ENCODE measurements at places on chromosomes 12 and 14. TPM values are rescaled to one million over a fixed set of nuclear protein-coding genes. Genes with fewer than 3 reads are reported as not detected.

GRCh38 chr12:132772606-132773005 is 11.0 kb upstream of the ANKLE2 start:
- DNase-seq: no peak
- no peaks in the 10 kb centered on the region for H3K27me3 ChIP-seq
- no peak overlapping the region for H3K4me3 ChIP-seq
- no peak overlapping the region for H3K27ac ChIP-seq

SIX6 gene
- total RNA-seq: not detected

GRCh38 chr12:75923964-75924666 is 107.5 kb downstream of the PHLDA1 start:
- no peak overlapping the region for H3K4me3 ChIP-seq
- H3K4me1 ChIP-seq: peaks cover 8% of the 10 kb centered on the region
- no peak for DNase-seq
- no peak overlapping the region for H3K27ac ChIP-seq

GRCh38 chr12:26872625-26873024 is 39.6 kb upstream of the ITPR2 start:
- H3K36me3 ChIP-seq: no peaks in the 10 kb centered on the region
- no peak overlapping the region for H3K4me3 ChIP-seq
- no peaks in the 10 kb centered on the region for H3K27me3 ChIP-seq
- DNase-seq: no peak

DNA sequence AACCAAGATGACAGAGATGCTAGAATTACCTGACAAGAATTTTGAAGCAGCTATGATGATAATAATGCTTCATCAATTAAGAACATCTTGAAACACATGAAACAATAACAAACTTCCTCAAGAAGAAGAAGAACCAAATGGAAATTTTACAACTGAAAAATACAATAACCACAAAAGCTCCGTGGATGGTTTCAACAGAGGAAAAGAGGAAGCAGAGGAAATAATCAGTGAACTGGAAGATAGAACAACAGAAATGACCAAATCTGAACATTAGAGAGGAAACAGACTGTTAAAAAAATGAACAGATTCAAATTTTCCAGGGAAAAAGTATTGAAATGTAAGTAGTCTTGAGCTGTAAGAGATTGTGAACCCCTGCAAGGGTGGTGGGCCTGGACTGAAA is 62.8 kb upstream of the SLC35F4 start:
- no peak for DNase-seq
- H3K27ac ChIP-seq: no peak overlapping the region
- H3K4me3 ChIP-seq: no peak overlapping the region
- H3K4me1 ChIP-seq: no peaks in the 10 kb centered on the region

- H3K27me3 ChIP-seq: no peaks in the 10 kb centered on the region
- H3K36me3 ChIP-seq: no peaks in the 10 kb centered on the region
- peak; percentile 59 for DNase-seq
- peak overlapping the region; percentile 71 for H3K27ac ChIP-seq
- peaks cover 10% of the 10 kb centered on the region for H3K4me1 ChIP-seq
These were observed 202.7 kb upstream of the FRMD6 start for GRCh38 chr14:51448831-51449670.

TC2N gene
- 168 TPM for total RNA-seq

DNA sequence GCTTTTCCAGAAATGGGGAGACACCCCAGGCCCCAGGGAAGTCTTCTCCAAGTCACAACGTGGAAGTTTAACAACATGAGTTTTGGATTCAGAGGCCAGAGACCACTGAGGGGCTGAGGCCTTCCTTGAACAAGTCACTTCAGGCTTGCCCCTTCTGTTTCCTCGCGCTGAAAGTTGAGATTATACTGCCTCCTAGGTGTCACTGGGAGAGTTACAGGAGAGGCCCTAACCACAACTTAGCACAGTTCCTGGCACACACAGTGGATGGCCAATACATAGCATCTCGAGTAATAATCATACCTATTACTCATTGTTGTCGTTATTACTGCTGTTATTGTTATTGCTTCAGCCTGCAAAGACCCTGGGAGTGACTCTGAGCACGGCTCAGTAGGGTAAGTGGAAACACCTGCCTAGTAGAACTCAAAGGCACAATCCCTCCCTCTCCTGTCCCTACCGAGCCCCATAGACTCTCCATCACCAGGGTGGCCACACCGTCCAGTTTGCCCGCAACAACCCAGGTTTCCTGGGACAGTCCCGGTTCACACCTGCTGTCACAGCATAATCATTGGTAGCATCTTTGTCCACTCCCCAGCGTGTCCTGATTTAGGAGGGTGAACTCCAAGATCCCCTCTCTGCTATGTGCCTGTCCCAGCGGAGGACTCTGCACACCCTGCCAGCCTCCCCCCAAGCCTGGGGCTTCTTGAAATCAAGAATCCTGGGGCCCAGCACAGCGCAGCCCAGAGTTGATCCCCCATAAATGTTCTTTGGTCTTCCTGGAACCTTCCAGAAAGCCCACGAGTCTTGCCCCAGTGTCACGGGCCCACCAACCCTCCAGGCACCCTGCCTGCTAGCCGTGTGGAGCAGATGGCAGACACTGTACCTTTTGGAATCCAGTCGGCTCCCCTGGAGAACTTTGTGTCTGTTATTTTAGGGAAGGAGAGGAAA is 85.0 kb downstream of the SYNE3 start:
- H3K27me3 ChIP-seq: no peaks in the 10 kb centered on the region
- DNase-seq: peak; percentile 22
- no peaks in the 10 kb centered on the region for H3K36me3 ChIP-seq
- H3K4me1 ChIP-seq: peaks cover 5% of the 10 kb centered on the region

GRCh38 chr14:54908190-54908589 is 5.6 kb upstream of the GCH1 start:
- no peaks in the 10 kb centered on the region for H3K27me3 ChIP-seq
- no peak for DNase-seq
- H3K27ac ChIP-seq: no peak overlapping the region
- no peaks in the 10 kb centered on the region for H3K36me3 ChIP-seq

DNA sequence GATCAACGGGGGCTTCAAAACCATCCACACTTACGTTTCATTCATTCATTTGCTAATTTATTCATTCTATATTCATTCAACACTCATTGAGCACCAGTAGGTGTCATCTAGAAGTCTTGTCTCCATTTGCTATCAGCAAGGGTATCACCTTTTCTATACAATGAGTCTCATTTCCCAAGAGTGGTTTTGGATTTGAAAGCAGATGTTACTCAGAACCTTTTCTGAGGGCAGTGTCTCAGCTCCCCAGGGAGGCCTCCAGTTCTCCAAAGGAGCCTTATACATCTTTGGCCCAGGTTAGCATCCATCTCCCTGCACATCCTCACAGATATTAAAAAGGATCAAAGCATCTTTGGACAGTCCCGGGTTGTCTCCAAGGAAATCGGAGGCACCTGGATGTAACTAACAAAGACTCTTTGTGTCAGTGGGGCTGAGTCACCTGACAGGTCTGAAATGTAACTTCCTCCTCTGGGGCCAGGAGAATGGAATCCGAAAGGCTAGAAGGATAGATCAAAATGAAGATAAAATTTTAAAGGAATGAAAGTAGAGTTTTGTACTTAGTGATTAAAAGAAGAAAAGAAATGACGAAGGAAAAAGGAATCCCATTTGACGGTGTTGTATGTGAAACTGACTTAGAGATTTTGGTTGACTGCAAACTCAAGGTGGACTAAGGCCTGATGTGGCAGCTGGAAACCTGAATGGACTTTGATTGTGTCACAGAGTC is 103.0 kb downstream of the VCPKMT start:
- H3K27me3 ChIP-seq: no peaks in the 10 kb centered on the region
- H3K27ac ChIP-seq: peak overlapping the region; percentile 75
- DNase-seq: peak; percentile 21
- peaks cover 8% of the 10 kb centered on the region for H3K4me1 ChIP-seq
- H3K36me3 ChIP-seq: no peaks in the 10 kb centered on the region

DNA sequence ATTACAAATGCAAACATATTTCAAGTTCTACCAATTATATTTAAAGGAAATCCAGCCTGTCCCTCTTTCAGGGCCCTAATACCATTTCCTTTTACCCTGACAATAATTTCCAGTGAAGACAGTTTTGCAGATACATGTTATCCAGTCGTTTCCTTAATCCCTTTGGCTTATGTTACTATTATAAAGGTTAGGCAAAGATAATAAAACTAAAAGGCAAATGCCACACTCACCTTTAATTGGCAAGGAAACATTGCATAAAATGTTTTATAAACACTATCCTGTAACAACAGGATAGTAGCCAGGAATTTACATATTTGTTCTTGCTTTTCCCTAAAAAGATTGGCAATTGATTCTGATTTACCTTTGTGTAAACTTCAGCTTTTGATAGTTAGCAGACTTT is 168.7 kb downstream of the AEBP2 start:
- H3K4me1 ChIP-seq: no peaks in the 10 kb centered on the region
- no peaks in the 10 kb centered on the region for H3K27me3 ChIP-seq
- H3K27ac ChIP-seq: no peak overlapping the region
- H3K36me3 ChIP-seq: no peaks in the 10 kb centered on the region

DNA sequence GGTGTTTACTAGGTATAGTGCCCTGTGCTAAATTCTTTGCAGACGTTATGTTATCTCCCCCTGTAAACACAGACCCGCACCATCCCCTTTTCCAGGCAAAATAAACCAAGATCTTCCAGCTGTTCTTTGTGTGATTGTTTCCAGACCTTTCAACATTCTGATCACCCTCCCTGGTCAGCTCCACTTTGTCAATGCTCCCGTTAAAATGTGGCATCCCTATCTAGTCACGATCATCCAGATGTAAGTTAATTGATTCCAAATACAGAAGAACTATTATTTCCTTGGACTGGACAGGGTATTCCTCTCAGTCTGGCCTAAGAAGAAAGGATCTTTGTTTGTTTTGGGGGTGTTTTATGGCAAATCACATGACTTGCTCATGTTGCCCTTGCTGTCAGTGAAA is 127.6 kb upstream of the ARID2 start:
- DNase-seq: no peak
- H3K36me3 ChIP-seq: no peaks in the 10 kb centered on the region
- H3K27ac ChIP-seq: no peak overlapping the region
- H3K4me1 ChIP-seq: no peaks in the 10 kb centered on the region

DNA sequence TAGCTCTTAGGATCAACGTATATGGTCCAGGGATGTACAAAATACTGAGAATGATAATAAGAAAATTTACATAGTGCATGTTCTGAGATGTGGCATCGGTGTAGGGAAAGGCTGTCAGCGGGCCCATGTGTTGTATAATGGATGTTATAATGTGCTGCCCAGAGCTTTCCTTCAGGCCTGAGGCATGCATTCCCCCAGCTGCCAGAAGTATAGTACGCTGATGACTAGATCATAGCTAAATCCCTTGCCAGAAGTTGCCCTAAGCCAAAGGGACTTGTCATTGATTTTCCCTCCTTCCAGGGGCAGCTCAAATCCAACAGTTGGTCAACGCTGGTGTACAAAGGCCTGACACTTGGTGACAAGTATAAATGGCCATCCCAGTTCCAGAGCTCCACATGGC is 6.5 kb upstream of the OR11G2 start:
- H3K4me1 ChIP-seq: no peaks in the 10 kb centered on the region
- no peaks in the 10 kb centered on the region for H3K36me3 ChIP-seq
- DNase-seq: no peak
- no peaks in the 10 kb centered on the region for H3K27me3 ChIP-seq

DNA sequence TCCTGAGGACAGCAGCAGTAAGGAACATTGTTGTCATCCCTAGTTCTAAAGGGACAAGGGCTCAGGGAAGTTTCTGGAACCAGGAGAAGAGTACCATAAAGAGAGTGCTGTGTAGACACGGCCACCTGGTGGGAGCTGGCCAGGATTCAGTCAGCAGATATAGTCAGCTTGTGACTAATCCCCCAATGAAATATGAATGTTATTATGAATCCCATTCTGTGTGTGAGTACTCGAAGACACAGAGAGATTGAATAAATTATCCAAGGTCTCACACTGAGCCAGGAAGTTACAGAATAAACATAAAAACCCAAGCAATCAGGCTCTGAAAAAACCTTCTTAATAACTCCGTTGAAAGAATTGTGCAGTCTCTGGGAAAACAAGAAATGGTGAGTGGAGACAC is 1359.5 kb downstream of the AACS start:
- no peaks in the 10 kb centered on the region for H3K36me3 ChIP-seq
- H3K4me3 ChIP-seq: no peak overlapping the region
- no peak overlapping the region for H3K27ac ChIP-seq
- no peak for DNase-seq

OR4E2 gene
- not detected for total RNA-seq

DNA sequence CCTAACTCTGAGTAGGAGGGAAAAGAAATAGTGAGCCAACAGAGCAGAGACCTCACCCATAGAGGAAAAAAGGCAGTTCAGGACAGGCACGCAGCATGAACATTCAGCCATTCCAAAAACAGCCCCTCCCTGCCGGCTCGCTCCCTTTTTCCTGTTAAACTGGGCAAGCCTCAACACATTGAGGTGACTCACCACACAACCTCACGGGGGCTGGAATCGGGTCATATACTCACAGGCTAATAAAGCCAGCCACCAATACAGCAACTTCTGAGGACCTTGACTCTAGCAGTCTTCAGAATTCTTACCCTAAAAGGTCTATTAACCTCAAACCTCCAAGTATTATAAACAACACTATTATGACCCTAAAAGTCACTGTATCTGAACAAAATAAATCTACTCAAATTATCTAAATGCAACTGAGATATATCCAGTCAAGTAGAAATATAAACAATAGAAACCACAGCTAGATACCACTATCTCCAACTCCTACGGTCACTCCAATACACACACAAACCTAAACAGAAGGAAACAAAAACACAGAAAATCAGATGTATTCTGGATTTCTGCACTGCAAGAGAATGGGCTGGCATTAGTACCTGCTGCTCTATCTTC is 6.3 kb downstream of the YBX3 start:
- peaks cover 61% of the 10 kb centered on the region for H3K4me1 ChIP-seq
- no peak overlapping the region for H3K4me3 ChIP-seq
- peak; percentile 66 for DNase-seq
- no peaks in the 10 kb centered on the region for H3K27me3 ChIP-seq

GRCh38 chr12:48750215-48750614 is 33.7 kb upstream of the CCNT1 start:
- no peak overlapping the region for H3K4me3 ChIP-seq
- no peaks in the 10 kb centered on the region for H3K36me3 ChIP-seq
- no peaks in the 10 kb centered on the region for H3K4me1 ChIP-seq
- no peak for DNase-seq

DNA sequence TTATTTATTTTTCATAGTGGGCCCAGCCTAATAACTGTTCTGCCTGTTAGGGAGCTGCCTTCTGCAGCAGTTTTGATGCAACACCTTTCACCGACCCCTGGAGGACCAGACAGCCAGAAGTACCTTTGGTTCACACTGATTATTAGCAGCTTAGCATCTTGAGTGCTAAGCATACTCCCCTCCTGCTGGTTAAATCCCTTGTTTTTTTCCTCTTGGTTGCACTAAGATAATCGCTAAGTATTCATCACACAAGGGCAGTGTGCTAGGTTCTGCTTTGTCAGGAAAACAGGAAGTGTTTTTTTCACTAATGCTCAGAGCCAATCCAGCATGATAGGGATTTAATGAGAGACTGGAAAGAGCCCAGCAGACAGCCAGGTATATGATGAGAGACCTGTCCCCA is 437.0 kb downstream of the FUT8 start:
- H3K36me3 ChIP-seq: no peaks in the 10 kb centered on the region
- H3K27ac ChIP-seq: no peak overlapping the region
- no peak overlapping the region for H3K4me3 ChIP-seq
- H3K4me1 ChIP-seq: peaks cover 38% of the 10 kb centered on the region

PPP4R4 gene
- 2.6 TPM for total RNA-seq

CFAP251 gene
- 3.6 TPM for total RNA-seq
